Anterior cingulate cortex (tissue), 58 donors: ENCODE measurements at places on chromosomes 1 and 21.
A peak's percentile ranks its signal among the peaks of the same experiment; 100 is the strongest.

DNA sequence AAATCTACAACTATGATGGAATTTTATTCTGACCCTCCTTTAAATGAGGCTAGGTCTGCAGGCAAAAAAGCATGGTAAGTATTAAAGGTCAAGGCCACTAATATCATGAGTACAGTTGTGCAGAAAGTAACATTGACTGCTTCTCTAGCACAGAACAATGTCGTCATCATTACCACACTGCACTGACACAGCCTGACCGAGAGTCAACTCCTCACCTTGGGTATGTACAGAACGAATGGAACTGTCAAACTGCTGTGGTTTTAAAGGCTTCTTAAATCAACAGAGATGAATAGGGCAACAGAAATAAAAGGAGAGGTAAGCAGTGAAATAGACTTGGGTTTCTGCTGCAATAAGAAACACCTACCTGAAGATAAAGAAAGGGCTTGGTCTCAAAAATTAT, 88.8 kb downstream of the TBX15 start:
- DNase-seq: no peak

DNA sequence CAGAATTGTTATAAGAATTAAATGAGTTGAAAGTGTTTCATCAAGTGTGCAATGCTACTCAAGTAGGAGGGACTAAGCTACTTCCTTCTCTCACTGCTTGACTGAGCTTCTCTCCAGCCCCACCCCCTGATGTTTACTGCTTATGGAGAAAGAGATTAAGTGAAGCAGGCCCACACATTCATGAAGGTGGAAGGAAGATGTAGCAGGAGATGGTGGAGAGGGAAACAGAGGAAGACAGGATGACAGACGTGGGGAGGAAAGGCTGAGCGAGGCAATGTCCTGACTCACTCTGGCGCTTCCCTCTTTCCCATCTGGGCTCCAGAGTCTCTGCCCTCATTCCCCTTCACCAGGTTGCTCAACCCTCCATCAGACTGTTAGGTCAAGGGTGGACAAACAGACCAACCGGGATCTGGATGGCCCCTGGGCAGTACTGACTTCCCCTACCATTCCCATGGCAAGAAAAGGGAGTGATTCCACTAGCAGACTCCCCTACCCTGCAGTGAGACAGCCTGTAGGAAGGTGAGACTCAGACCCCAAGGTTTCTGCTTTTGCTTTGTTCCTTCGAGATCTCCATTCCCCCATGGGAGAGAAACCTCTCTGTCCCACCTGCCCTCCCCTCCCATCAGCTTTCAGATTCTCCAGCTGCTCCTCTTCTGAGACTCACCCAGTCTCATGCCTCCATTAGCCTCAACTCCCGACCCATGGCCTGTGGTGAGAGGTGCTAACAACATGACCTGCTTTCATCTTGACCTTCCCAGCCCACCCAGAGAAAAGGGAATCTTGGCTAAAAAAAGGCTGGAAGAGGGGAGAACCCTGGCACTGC, 3.1 kb upstream of the ARHGEF2 start:
- DNase-seq: no peak

DNA sequence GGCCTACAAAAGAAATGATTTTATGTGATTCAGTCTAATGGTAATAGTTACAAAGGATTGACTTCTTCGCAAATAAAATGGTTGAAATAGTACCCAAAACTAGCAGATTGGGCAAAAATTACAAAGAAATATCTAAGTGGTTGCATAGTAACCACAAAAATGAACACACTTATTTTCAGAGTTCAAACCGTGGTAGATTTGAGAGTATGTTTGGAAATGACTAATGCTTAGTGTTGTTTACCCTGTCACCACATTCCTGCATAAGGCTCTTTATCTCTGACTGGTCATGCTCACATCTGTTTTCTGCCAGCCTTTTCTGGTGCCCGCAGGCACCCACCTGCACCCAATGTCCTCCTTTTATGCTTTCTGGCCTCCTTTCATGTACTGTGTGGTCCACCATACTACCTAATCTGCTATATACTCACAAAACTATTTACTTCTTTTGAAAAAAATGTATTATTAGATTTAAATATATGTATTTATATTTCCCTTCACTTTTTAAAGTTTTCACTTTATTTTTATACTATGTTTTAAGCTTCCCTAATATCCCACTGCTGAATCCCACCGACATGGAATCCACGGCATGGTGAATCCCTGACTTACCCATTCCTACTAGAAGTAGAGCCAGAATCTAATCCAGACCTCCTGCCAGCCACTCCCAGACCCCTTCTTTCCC, 30.3 kb downstream of the PTPRC start:
- DNase-seq: no peak

DNA sequence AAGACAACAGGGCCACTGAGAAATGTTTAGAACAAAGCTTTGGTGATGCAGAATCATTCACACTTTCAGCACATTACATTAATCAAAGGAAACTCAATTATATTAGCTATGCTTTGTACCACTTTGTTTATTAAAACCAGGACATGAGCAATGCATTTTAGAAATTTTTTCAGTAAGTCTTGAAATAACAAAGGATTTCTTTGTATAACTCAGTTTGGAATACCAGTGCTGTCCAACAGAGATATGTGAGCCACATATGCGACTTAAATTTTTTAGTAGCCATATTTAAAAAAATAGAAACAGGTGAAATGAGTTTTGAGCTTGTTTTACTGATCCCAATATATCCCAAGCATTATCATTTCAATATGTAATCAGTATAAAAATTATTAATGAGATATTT, 18.8 kb upstream of the F3 start:
- DNase-seq: no peak

DNA sequence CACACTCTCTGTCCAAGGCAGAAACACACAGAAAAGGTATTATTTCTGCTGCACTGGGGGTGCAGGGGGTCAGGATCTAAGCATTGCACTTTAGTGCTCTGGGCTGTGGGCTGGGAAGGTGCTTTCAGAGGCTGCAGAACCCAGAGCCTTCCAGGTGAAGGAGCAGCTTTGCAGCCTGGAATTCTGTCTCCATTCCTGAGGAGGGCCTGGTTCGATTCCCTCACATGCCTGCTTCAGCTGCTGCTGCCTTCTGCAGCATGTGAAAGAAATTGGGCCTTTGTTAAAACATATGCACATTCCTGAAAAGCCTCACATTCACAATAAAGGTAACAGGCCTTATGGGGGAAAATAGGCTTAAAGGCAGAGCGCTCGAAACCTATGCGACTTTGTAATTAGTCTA, 35.9 kb downstream of the VTCN1 start:
- DNase-seq: no peak

DNA sequence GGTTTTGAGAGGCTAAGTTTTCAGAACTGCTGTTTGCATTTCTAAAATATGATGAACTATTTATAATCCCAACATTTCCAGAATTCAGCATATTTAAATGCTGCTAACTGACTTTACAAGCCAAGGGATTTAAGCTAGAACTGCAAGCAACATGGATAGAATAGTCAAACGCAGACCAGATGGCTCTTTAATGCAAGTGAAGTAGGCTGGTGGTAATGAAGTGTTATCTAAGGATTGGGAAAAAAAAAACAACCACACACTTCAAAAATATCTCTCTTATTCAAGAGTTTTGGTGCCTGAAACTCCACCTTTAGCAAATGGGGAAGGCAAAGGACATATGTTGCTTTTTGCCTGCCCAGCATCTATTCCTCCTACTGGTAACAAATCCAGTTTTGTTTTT, 20.9 kb upstream of the SSX2IP start:
- DNase-seq: no peak

- DNase-seq: no peak
Measured at GRCh38 chr1:1199141-1199960, 7.0 kb downstream of the TNFRSF18 start.

- DNase-seq: peak; percentile 76
Measured at GRCh38 chr1:40820911-40821693, 37.5 kb downstream of the KCNQ4 start.

DNA sequence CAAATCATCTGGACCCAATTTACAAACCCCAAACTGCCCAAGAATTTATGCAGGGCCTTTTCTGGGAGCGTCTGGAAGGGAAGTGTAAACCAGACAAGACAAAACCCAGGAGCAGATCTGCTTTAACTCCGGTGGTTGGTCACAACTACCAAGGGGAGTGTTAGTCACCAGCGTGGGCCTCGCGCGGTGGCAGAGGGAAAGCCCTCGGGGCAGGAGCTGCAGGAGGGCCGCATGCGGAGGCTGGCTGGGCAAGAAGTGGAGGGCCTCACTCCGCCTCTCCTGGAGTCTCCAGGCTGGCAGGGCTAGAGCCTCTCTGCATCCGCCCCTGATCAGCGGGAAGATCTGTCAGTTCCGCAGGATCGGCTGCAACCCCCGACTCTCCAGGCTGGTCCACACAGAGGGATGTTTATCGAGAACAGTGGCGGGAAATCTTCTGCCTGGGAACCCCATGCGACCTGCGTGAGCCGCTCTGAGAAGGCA, 2.0 kb downstream of the COL24A1 start:
- peak; percentile 11 for DNase-seq
